ENCODE measurements at places on chromosomes 16 and 17.

- H3K36me3 ChIP-seq, result no peaks in the 10 kb centered on the region
- H3K27ac ChIP-seq, result no peak overlapping the region
- no peak overlapping the region for H3K4me3 ChIP-seq
These were observed 5.2 kb upstream of the OR4D2 start for GRCh38 chr17:58161566-58161965.

DNA sequence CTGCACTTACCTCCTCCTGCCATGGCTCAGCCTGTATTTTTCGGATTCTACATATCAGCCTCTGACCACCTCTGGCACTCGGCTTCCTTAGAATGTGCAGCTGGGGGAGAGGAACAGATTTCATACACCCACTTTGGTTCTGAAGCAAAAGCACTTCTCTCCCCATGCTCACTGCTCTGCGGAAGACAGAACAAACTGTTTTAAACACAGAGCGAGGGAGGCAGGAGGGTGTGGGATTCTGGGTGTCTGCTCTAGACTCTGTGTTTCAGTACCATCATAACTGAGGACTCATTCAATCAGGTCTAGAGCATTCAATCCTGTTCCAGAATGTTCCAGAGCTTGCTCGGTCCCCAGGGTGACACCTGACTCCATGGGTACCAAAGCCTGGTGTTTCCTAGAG is 239.1 kb downstream of the GRIN2A start:
- H3K36me3 ChIP-seq, result no peaks in the 10 kb centered on the region
- no peaks in the 10 kb centered on the region for H3K27me3 ChIP-seq
- H3K4me1 ChIP-seq, result no peaks in the 10 kb centered on the region
- no peak overlapping the region for H3K4me3 ChIP-seq
- DNase-seq, result no peak
- no peak overlapping the region for H3K27ac ChIP-seq

- no peaks in the 10 kb centered on the region for H3K36me3 ChIP-seq
- no peaks in the 10 kb centered on the region for H3K4me1 ChIP-seq
- no peak for DNase-seq
- H3K4me3 ChIP-seq, result no peak overlapping the region
These were observed 392.9 kb upstream of the EEF2KMT start for GRCh38 chr16:5490499-5490898.

- no peak for DNase-seq
- H3K4me3 ChIP-seq, result no peak overlapping the region
- H3K36me3 ChIP-seq, result no peaks in the 10 kb centered on the region
These were observed 1239.8 kb upstream of the GOT2 start for GRCh38 chr16:59973966-59974365.

- H3K36me3 ChIP-seq, result peaks cover 5% of the 10 kb centered on the region
- no peak overlapping the region for H3K27ac ChIP-seq
- no peaks in the 10 kb centered on the region for H3K4me1 ChIP-seq
- no peak overlapping the region for H3K4me3 ChIP-seq
- no peaks in the 10 kb centered on the region for H3K27me3 ChIP-seq
These were observed 19.7 kb upstream of the NDUFAB1 start for GRCh38 chr16:23615805-23616204.

DNA sequence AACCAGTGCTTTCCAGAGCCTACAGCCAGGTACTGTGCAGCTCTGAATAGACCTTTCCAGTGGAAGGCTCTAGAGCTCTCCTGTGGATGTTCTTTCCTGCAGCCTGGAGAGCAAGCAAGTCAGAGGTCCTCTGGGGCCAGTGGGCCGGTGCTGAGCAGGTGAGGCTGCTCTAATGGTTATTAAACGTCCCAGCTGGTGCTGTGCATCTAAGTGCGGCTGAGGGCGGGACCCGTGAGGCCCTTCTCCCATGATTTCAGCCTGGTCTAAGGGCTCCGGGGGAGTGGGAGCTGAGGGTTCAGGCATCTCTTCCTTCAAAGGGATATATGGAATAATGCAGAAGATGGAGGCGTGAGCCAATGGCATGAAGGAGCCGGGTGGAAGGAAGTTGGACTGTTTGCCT is 83.7 kb upstream of the SDK2 start:
- H3K27me3 ChIP-seq, result no peaks in the 10 kb centered on the region
- H3K4me3 ChIP-seq, result no peak overlapping the region
- H3K27ac ChIP-seq, result no peak overlapping the region
- H3K36me3 ChIP-seq, result no peaks in the 10 kb centered on the region
- DNase-seq, result no peak
- H3K4me1 ChIP-seq, result no peaks in the 10 kb centered on the region

DNA sequence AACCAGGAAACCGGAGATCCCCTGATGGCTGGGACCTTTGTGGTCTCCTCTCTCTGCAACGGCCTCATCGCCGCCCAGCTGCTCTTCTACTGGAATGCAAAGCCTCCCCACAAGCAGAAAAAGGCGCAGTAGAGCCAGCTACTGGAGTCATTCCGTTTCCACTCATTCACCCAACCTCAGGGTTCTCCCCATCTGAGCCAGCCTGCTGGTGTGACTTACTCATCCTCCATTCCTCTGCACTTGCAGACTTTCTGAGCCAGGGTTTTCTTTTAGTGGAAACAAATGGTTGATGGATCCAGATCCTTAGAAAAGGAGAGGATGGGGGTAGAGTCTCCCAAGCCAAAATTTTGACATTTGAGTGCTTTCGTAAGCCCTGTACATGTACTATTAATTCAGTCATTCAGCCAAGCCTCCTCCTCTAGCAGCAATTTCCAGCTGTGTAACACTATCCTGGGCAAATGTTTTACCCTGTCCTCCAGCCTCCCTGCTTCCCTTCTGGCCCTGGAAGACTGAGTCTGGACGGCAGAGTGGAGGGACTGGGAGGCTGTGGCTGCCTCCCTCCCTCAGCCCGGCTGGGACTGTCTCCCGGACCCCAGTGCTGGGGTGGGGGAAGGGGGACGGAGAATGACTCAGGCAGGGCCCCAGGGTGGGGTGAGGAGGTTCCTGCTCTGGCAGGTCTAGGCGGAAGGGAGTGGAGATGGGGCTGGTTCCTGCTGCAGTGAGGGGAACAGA is 2.3 kb downstream of the SOX15 start:
- H3K4me3 ChIP-seq, result no peak overlapping the region
- H3K27me3 ChIP-seq, result no peaks in the 10 kb centered on the region
- no peaks in the 10 kb centered on the region for H3K36me3 ChIP-seq
- peaks cover 34% of the 10 kb centered on the region for H3K4me1 ChIP-seq

- peak overlapping the region; percentile 56 for H3K27ac ChIP-seq
- no peaks in the 10 kb centered on the region for H3K27me3 ChIP-seq
- peaks cover 47% of the 10 kb centered on the region for H3K4me1 ChIP-seq
These were observed 105.2 kb downstream of the RPTOR start for GRCh38 chr17:80649672-80650330.

GRCh38 chr17:27575096-27575911 is 55.7 kb upstream of the LGALS9 start:
- H3K27me3 ChIP-seq, result no peaks in the 10 kb centered on the region
- DNase-seq, result no peak
- H3K27ac ChIP-seq, result peak overlapping the region; percentile 98
- H3K36me3 ChIP-seq, result no peaks in the 10 kb centered on the region

DNA sequence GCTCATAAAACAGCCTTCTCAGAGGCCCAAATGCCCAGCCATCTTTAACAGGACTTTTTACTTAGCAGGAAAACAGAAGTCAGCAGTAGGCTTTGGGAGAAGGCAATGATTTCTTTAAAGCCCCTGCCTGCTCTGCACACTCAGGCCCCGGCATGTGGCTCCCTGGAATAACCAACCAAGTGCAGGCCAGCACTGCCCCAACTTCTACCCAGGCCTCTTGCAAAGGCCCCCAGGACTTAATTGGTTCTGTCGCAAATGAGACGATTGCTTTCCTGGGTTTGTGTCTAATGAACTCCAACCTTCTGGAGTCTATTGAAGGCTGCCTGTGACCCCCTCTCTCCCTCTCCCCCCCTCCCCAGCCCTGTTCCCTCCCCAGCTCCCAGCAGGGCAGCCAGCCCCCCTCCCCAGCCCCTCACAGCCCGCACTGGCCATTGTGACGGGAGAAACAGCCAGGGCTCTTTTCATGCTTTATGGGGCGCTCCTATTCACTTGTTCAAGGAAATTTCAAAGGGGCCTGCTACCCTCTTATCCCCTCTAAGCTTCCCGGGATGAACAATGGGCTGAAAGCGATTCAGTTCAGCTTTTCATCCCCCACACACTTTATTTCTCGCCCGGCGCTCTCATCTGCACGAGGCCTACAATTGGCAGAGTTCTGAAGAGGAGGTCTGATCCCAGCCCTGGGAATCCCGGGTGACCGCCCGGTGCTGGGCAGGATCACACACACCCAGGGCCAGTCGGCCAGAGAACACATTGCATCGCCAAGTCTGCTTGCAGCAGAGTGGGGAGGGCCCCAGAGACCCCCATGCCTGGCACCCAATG is 15.5 kb downstream of the AXIN2 start:
- no peak for DNase-seq
- peaks cover 72% of the 10 kb centered on the region for H3K4me1 ChIP-seq
- no peaks in the 10 kb centered on the region for H3K27me3 ChIP-seq
- H3K27ac ChIP-seq, result no peak overlapping the region
- H3K4me3 ChIP-seq, result no peak overlapping the region

DNA sequence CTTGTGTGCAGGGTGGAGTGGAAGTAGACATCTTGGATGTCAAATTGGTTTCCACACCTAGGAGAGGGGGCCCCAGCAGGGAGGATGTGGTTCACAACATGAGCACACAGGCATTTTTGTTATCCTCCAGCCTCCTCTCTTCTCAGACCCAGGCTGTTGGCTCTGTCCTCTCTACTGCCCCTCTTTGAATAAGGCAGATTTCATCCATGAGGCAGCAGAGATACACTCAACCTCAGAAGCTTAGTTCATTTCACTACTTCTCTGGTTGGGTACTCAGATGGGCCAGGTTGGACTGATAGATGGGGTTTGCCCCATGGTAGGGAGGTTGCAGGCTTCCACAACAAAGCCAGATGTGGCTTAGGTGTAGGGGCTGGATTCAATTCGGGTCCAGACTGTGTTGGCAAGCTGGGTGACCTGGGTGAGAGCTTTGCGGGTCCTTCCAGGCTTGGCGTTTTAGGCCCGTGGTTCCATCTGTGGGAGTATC is 22.2 kb upstream of the NFATC3 start:
- peaks cover 35% of the 10 kb centered on the region for H3K4me1 ChIP-seq
- H3K27ac ChIP-seq, result no peak overlapping the region
- H3K36me3 ChIP-seq, result no peaks in the 10 kb centered on the region
- no peak for DNase-seq
- H3K27me3 ChIP-seq, result no peaks in the 10 kb centered on the region

- H3K27me3 ChIP-seq, result no peaks in the 10 kb centered on the region
- H3K27ac ChIP-seq, result peak overlapping the region; percentile 97
- peak; percentile 74 for DNase-seq
- H3K4me3 ChIP-seq, result no peak overlapping the region
- no peaks in the 10 kb centered on the region for H3K36me3 ChIP-seq
- H3K4me1 ChIP-seq, result peaks cover 44% of the 10 kb centered on the region
These were observed 11.5 kb upstream of the PITPNA start for GRCh38 chr17:1573932-1574696.

- no peak overlapping the region for H3K4me3 ChIP-seq
- H3K27ac ChIP-seq, result peak overlapping the region; percentile 51
- no peaks in the 10 kb centered on the region for H3K27me3 ChIP-seq
- peaks cover 51% of the 10 kb centered on the region for H3K4me1 ChIP-seq
These were observed 73.1 kb downstream of the CDH13 start for GRCh38 chr16:82699711-82700495.

DNA sequence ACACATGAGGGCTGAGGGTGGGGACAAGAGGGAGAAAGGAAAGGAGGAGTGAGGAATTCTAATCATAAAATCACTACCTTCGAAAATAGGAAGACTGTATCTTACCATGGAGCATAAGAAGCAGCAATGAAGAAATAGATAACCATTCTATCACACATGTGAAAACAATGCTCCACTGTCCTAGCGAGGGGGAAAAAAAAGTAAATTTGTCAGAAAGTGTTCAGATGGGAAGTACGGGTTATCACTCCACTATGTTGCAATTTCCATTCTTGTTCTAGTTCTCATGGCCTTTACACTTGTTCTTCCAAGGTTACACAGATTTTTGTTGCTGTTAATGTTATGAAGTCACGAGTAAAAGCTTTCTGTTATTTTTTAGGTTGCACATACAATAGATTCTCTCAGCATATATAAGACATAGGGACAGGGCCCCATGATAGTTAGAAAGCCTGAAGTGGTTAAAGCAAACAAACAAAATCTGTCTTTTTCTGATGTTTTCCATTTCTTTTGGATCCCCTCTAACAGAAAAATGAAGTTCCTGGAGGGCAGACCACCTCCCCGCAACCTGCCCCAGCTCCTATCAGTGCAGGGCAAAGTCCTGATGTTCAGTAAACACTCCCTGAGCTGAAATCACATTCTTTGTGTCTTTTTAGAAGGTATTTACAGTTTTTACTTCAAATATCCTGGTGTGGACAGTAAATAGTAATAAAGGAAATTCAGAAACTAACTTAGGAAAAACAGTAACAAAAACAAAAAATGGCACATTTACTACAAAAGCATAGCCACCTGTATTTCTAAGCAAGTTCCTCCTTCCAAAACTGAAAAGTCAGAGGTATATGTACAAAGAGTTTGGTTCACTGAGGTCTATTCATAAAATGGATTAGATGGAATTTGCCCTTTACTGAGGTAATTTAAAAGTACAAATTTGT is 13.7 kb downstream of the MMD start:
- no peak overlapping the region for H3K4me3 ChIP-seq
- peaks cover 4% of the 10 kb centered on the region for H3K4me1 ChIP-seq
- no peak overlapping the region for H3K27ac ChIP-seq
- no peak for DNase-seq
- H3K36me3 ChIP-seq, result peaks cover 44% of the 10 kb centered on the region

DNA sequence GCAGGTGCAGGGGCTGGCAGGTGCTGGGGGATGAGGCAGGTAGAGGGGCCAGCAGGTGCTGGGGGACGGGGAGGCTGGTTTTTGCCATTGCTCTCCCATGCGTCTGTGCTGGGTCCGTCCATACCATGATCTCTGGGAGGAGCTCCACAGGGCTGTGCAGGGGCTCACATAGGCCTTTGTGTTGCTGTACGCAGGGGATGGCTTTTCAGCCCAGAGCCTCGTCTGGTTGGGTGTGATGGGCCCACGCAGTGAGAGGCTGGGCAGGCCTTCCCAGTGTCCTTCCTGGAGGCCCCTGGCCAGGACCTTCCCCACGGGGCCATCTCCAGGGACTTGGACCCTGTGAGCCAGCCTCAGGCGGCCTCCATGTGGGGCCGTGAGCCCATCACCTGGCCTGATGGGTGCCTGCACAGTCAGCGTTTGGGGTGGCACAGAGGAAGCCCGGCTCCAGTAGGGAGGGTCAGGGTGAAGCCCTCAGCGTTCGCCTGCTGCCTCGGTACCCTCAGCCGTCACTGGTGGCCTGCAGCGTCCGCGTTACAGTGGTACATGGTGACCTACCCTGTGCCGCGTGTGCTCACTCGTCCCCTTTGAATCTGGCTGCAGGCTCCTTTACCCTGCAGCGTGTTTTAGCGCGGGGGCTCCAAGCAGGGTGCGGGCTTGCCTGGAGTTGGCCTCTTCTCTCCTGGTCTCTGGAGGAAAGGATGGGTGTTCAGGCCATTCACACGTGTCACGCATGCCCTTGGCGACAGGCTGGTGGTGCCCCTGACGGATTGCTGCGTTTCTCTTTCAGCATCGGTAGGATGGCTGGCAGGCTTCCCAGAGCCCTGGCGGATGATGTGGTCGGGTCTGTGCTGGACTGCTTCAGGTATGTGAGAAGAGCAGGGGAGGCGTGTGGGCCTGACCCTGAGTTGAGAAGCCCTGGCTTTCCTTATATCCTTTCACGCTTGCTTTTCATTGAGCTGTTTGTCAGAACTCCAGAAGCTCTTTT is 30.6 kb downstream of the ZNF750 start:
- no peaks in the 10 kb centered on the region for H3K36me3 ChIP-seq
- DNase-seq, result no peak
- peaks cover 17% of the 10 kb centered on the region for H3K4me1 ChIP-seq
- H3K27me3 ChIP-seq, result no peaks in the 10 kb centered on the region
- H3K4me3 ChIP-seq, result no peak overlapping the region

GRCh38 chr17:58248955-58249269 is 10.5 kb downstream of the LPO start:
- peaks cover 16% of the 10 kb centered on the region for H3K27me3 ChIP-seq
- no peaks in the 10 kb centered on the region for H3K36me3 ChIP-seq
- peak overlapping the region; percentile 46 for H3K4me3 ChIP-seq
- DNase-seq, result no peak
- H3K4me1 ChIP-seq, result peaks cover 10% of the 10 kb centered on the region
